ENCODE measurements at places on chromosomes 3 and 15.
A peak's percentile ranks its signal among the peaks of the same experiment; 100 is the strongest.

GRCh38 chr3:156298014-156298413, 177.6 kb downstream of the KCNAB1 start:
- DNase-seq: no peak

GRCh38 chr15:91282486-91282885, 182.4 kb downstream of the SV2B start:
- DNase-seq: no peak

- DNase-seq: no peak
Measured at GRCh38 chr15:57506422-57506821, 85.3 kb upstream of the MYZAP start.

DNA sequence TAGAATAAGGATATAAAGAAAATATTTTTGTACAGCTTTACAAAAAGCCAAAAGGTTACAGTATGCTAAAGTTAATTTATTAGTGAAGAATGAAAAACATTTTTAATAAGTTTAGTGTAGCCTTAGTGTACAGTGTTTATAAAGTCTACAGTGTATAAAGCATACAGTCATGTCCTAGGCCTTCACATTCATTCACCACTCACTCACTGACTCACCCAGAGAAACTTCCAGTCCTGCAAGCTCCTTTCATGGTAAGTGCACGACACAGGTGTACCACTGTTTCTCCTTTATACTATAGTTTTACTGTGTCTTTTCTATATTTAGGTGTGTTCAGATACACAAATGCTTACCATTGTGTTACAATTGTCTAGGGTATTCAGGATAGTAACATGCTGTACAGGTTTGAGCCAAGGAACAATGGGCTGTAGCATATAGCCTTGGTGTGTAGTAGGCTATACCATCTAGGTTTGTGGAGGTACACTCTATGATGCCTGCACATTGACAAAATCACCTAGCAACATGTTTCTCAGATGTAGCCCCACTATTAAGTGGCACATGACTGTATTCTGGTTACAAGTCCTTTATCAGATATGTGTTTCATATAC, 197.1 kb upstream of the KBTBD8 start:
- DNase-seq: no peak

DNA sequence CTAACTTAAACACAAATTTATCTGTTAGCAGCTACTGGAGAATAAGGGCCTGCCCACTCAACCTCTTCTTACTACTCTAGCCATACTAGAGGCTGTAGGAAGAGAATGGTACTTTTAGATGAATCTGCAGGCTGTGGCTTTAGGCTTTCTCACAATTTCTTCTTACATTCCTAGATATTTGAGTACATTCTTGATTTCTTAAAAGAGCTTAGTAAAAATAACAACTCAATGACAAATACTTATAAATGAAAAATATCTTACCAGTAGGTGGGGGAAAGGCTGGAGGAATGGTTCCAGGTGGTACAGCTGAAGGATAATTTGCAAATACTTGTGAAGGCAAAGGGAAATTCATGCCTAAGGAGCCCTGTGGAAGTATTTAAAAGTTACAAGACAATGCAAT, 92.9 kb upstream of the GK5 start:
- DNase-seq: no peak

GRCh38 chr3:29478611-29479010, 197.7 kb downstream of the RBMS3 start:
- DNase-seq: no peak

GRCh38 chr3:150308481-150309256, 99.4 kb upstream of the TSC22D2 start:
- DNase-seq: no peak

GRCh38 chr3:124530916-124531315, 199.3 kb upstream of the UMPS start:
- DNase-seq: no peak

GRCh38 chr3:144289057-144289456, 317.4 kb downstream of the DIPK2A start:
- no peak for DNase-seq

DNA sequence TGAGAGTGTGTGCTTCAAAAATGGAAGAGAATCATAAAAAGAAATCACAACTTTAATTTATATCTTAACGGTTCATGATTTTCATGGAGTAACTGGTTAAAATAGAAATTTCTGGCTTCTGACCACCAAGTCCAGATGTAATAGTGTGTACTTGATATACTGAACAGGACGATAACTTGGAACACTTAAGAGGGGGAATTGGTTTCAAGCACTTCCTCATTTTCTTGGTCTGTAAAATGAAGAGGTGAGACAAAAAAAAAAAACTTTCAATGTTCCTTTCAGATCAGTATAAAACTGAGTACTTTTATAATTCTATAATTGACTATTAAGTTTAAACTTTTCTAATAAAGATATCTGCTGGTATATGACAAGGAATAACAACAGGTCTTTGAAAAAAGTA, 64.0 kb upstream of the TRA2B start:
- no peak for DNase-seq

DNA sequence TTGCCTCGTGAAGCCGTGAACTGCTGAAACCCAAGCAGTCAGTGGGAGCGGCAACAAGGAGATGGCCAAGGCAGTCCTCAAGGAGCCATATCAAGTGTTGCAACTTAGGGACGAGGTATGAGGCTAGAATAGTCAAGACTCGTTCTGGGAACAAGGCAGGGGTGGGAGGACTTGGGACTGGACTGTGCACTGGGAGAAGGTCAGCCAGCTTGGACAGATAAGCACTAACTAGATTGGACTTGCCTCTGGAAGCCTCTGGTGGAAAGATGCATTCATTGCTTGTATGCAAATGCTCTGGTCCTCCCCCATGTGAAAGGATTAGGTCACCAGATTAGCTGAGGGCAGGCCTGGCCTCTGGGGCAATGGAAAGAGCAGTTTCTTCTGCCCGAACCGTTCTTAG, 123.3 kb upstream of the CTNNB1 start:
- peak; percentile 79 for DNase-seq

GRCh38 chr15:71804695-71805470, 5.5 kb upstream of the NR2E3 start:
- DNase-seq: no peak

DNA sequence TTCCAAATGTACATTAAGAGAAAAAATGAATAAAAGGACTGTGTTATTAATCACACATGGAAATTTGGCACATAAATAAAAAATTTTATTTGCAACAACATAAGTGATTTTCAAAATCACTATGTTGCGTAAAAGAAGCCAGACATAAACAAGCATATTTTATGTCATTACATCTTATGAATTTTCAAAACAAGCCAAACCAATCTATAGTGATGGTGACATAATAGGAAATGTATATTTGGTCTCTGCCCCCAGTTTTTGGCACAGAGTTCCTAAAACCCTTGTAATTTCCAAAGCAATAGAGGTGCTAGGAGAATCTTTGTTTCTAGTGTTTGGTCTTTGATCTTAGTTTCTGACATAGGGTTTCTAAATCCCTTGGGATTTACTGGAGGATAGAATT, 543.3 kb downstream of the ZBBX start:
- DNase-seq: no peak

GRCh38 chr15:49282366-49282765, 112.3 kb downstream of the GALK2 start:
- no peak for DNase-seq

DNA sequence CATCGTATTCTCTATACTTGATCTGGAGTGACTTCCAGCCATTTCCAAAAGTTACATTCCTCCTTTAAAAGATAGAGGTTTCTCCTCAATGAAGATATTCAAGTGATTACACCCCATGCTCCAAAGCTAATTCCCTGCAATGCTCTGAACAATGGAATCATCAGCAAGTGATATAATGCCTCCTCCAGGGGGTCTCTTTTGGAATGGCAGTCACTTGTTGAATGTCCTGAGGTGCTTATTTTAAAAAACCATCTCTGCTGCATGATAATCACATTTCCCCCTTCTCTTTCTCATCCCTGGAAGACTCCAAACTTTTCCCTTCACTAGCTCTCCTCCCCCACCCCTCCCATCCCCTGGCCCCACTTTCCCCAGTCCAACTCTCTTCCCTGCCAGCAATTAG, 2.6 kb downstream of the LHFPL4 start:
- no peak for DNase-seq

DNA sequence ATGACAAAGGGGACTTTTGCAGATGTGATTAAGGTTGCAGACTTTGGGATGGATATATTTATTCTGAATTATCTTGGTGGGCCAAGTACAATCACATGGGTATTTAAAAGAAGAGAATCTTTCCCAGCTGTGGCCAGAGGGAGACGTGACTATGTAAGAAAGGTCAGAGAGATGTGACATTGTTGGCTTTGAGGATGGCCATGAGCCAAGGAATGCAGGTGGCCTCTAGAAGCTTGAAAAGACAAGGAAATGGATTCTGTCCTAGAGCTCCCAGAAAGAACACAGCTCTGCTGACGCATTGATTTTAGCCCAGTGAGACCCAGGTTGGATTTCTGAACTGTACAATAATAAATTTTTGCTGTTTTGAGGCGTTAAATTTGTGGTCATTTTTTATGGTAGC, 616.0 kb upstream of the TBL1XR1 start:
- no peak for DNase-seq

DNA sequence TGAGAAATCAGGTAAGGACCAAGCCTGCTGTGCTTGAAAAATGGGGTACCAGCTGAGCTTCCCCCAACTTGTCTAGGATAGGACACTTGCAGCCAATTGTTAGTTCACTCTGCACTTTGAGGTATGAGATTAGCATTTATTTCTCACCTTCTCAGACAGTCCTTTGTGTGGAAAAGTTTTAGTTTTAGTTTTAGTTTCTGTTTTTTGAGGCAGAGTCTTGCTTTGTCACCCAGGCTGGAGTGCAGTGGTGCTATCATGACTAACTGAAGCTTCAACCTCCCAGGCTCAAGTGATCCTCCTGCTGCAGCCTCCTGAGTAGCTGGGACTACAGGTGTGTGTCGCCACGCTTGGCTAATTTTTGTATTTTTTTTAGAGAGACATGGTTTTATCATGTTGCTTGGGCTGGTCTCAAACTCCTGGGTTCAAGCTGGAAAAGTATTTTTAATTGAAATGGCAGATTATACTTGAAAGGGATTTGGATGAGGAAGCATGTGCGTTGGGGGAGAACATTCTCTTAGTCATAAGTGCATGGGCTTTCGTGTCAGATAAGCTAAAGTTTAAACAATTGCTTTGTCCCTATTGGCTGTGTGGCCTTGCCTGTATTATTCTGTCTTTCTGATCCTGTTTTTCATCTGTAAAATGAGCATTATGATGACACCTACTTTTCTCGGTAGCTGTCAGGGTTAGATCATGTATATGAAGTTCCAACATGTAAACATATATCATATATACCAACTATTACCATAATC, 25.2 kb upstream of the CCK start:
- DNase-seq: no peak

DNA sequence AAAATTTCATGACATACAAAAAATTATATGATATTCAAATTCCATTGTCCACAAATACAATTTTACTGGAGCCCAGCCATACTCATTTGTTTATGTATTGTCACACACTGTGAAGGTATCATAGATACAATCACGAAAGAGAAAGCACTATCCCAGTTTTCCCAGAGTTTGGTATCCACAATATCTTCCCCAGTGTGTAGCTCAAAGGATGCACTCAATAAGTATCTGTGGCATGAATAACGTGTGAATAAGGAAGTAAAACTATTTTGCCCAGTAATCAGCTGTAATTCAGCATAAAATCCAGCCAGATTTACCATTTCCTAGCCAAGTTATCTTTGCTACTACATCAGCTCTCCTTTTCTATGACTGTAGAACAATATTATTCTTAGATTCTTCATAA, 131.3 kb upstream of the KCNMB2 start:
- no peak for DNase-seq

- DNase-seq: no peak
Measured at GRCh38 chr3:138434875-138435772, 708 bp downstream of the ESYT3 start.

All from right cardiac atrium (tissue), 5 donors.